Stimulated activated CD4-positive, alpha-beta T cell treated with anti-CD3 and anti-CD28 coated beads, Interleukin-4, amount 100 ng/mL, for 24 hours (primary cell): ENCODE measurements at places on chromosomes 4 and X.

DNA sequence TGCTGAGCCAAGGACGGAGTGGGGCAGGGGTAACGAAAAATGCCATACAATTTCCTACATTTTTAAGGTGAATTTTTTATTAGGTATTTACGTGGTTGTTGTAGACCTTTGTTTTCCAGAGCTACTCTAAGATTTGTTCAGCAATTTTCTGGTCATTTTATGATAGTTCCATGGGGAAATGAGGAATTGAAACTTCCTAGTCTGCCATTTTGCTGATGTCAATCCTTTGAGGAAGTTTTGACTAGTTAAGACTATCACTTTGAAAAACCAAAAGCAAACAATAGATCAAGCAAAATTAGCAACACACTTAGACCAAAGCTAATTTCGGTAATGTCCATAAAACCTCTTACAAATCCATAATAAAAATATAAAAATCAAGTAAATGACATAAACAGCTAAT is 7.0 kb upstream of the TLR3 start:
- no peak for DNase-seq

- DNase-seq, result no peak
Measured at GRCh38 chr4:151822331-151822730, 61.5 kb upstream of the GATB start.

GRCh38 chrX:16462912-16463311 is 187.0 kb upstream of the S100G start:
- no peak for DNase-seq

DNA sequence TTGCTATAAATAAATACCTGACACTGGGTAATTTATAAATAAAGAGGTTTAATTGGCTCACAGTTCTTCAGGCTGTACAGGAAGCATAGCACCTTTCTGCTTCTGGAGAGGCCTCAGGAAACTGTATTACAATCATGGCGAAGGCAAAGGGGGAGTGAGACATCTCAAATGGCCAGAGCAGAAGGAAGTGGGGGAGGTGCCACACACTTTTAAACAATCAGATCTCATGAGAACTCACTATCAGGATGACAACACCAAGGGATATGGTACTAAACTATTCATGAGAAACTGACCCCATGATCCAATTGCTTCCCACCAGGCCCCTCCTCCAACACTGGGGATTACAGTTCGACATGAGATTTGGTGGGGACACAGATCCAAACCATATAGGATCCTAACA is 11.7 kb upstream of the TCEAL9 start:
- DNase-seq, result no peak

DNA sequence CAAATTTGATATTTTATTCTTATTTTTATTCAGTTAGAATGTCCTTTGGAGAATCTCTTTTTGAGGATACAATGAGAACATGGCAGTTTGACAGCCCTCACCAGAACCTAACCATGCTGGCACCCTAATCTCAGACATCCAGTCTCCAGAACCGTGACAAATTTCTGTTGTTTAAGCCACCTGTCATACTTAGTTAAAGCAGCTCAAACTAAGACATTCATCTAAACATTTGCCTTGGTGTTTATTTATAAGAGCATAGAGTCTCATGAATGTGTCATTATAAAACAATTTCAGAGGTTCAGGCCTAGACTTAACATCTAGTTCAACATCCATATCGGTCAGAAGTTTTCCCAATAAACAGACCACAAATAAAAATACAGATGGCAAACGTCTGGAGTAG is 125.1 kb upstream of the FUNDC1 start:
- DNase-seq, result no peak

DNA sequence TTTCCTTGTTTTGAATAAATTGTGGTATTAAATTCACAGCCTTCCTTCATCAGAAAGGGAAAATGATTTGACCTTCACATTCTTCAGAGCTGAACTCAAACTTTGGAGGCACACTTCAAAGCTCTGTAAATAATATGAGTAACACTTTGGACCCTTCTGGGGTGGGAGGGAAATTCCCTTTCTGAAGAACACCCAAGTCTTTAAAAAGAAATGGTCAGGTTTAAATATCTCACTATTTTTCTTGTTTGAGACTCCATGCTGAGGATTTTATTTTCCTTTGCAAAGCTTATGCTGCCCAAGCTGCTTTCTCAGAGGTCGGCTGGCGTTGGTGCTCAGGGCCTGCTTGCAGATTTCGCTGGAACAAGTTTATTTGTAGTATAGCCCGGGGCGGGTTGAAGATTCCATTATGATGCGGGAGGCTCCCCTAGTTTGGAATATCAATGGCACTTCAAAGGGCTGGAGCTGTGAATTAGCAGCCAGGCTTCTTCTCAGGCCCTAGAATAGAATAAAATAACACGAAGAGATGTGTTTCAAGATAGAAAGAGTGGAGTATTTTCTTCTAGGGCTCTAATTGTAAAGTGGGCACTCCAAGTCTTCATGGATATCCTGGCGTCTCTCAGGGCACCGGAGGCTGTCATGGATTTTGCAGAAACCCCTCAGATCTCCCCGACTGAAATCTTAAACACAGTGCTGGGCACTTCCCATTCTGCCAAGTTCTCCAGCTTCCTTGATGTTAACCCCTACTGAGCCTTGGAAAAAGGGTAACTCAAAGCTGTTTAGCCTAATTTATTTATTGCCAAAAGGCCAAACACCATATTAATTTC is 315.6 kb downstream of the GPAT3 start:
- no peak for DNase-seq

- DNase-seq, result no peak
Measured at GRCh38 chr4:28001698-28002097, 1141.1 kb downstream of the STIM2 start.

DNA sequence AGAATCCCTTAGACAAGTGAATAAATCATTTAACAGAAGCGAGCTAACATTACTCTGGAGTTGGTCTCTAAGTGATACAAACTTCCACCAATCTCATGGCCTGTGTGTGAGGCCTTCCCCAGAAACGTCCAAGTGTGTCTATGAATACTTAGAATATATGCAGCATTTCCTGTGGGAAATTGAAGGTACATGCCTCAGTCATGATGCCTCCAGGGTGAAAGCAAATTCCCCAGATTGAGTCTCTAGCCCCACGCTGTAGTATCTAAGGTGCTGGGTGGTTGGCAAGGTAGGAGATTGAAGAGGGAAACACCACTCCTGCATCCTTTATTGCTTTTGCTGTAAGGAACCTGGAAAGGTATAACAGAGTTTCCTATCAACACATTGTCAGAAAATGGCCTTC is 113.8 kb downstream of the IL13RA2 start:
- DNase-seq, result no peak
